ENCODE measurements at places on chromosomes 11 and 22. TPM values are rescaled to one million over a fixed set of nuclear protein-coding genes. Genes with fewer than 3 reads are reported as not detected.

GRCh38 chr11:134142536-134142935 lies 73.7 kb downstream of the JAM3 start:
- no peak overlapping the region for H3K27ac ChIP-seq
- H3K36me3 ChIP-seq, result peaks cover 48% of the 10 kb centered on the region
- peaks cover 9% of the 10 kb centered on the region for H3K4me1 ChIP-seq
- no peak for DNase-seq
- H3K4me3 ChIP-seq, result no peak overlapping the region

DNA sequence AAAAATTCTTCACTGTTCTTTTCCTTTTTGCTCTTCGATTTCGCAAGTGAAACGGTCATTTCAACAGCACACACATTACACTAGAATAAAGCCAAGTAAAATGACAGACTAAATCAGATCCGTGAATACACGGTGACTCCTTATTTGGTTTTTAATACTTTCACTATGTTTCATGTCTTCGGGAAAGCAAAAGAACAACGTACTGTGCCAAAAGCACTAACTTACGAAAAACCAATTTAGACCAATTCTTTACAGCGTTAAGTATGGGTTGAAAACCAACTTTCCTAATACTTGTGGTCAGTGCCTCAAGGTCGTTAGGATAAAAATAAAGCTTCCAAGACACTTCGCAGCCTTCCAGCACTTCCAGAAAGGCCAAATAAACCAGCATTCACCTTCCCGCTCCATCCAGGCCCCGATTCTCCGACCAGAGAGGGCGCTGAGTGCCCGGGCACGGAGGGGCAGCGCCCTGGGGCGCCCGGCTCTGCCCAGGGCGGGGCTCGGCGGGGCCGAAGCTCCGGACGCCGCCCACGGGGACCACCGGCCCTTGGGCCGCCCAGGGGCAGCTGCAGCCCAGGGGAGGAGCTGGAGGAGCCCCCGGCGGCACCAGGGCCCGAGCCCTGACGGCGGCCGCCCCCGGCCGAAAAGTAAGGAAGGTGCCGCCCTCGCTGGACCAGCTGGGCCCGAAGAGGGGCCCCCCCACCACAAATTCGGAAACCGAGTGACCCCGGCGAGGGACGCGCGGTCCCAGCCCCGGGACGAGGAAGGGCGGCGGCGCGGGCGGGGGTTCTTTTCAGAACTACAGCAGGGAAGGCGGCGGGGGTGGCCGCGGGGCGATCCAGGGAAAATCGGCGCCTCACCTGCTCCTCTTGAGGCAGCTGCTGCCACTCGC lies 499 bp downstream of the ATL3 start:
- peak overlapping the region; percentile 79 for H3K4me3 ChIP-seq
- peaks cover 9% of the 10 kb centered on the region for H3K4me1 ChIP-seq
- no peaks in the 10 kb centered on the region for H3K36me3 ChIP-seq
- H3K27me3 ChIP-seq, result peaks cover 4% of the 10 kb centered on the region
- H3K27ac ChIP-seq, result no peak overlapping the region

DNA sequence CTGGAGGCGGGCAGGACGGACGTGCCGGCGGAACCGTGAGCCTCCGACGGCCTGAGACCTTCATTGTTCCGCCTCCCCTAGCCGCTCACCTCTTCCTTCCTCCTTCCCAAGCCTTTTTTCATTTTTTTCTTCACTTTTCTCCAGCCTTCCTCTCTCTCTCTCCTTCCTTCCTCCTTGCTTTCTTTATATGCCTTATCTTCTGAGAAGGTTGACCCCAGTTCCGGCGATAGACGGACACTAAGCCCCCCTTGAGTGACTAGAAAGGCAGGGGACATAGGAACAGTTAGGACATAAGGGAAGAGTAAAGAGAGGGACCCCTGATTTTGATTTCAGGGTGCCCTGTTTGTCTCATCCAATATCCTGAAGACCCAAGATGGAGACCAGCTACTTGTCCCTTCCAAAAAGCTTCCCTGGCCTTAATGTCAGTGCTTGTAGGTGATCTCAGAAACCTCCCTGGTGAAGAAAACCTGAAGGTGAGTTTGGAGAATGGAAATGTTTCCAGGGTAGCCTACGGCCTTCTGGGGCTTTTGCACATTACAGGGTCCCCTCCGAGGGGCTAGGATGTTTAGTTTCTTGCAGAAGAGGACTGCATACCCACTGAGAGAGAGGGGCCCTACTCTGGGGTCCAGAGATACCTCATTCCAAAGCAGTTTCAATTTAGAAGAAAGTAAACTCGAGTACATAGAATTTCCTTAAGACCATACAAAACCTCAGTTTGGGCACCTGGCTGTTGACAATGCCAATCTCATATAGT lies 3.5 kb downstream of the ADM start:
- no peaks in the 10 kb centered on the region for H3K36me3 ChIP-seq
- DNase-seq, result no peak
- peaks cover 66% of the 10 kb centered on the region for H3K27me3 ChIP-seq
- H3K4me3 ChIP-seq, result peak overlapping the region; percentile 90

The EFCAB6 gene
- 2.3 TPM for total RNA-seq
